ENCODE measurements at places on chromosomes 11 and 22.

GRCh38 chr11:37597776-37598175, 999.7 kb upstream of the RAG2 start:
- DNase-seq = no peak

- DNase-seq = peak; percentile 62
Measured at GRCh38 chr11:86523738-86524619, 148.4 kb downstream of the ME3 start.

DNA sequence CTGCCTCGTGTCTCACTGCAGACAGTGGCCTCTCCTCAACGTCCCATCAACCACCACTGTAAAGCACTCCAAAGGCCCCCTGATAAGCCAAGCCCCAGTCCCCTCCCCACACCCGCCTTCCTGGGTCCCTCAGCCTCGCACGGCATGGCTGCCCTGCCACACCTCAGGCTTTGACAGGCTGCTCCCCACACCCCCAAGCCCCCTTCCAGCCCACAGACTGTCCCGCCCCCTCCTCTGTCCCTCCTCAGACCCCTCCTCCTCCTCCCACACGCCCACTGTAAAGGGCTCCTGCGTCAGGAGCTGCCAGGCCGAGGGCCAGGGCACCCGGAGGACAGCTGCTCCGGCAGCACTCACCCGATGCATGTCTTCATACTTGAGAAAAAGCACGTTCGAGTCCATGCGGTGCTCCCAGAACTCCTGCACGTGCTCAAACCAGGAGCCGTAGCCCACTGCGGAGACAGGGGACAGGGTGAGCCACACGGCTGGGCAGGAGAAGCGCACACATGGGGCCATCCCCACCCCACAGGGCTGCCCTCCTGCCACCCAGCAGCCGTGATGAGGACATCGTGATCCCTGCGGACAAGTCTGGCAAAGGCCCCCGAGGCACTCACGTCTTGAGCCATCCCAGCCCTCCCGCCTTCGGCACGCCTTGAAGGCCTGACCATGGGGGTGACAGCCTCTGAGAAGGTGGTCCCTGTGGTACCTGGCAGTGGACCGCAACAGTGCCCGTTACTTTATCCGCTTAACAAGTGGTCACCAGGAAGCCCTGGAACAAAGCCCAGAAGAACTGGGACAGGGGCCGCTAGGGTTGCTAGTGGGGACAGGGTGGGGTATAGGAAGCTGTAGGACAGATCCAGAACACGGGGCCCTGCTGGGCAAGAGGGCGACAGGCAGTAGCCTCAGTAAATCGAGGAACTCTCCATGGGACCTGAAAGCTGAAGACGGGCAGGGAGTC, 21.5 kb upstream of the EFCAB6 start:
- no peak for DNase-seq

- no peak for DNase-seq
Measured at GRCh38 chr22:17898375-17898774, 124.1 kb upstream of the BID start.

DNA sequence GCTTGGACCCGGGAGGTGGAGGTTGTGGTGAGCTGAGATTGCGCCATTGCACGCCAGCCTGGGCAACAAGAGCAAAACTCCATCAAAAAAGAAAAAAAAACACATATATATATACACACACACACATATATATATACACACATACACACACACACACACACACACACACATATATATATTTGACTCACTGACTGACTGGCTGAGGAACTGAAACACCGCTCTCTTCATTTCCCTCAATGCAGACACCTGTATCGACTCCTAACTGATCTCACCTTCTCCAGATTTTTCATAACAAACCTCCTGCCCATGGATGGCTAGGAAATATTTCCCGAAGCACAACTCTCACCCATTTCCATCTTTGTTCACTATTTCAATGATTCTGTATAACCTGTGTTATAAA, 140.7 kb upstream of the ANO3 start:
- no peak for DNase-seq

- peak; percentile 81 for DNase-seq
Measured at GRCh38 chr11:60860943-60861342, 5.2 kb upstream of the PTGDR2 start.

DNA sequence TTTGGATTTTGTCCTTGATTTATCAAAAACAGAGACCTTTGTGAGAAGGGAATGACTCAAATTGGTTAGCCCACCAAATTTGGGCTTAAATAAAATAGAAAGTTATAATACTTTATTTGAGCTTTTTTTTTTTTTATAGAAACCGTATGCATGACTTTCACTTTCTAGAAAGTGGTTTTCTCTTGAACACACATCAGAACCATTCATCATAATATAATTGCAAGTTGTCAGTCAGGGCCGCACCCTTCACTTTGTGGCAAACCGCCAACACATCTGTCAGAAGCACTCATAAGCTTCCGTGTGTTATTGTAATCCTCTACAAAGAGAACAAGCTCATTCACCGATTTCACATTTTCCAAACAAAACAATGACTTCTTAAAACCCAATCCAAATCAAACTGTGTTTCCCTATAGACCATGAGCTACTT, 76.1 kb downstream of the SOX6 start:
- DNase-seq = peak; percentile 98

DNA sequence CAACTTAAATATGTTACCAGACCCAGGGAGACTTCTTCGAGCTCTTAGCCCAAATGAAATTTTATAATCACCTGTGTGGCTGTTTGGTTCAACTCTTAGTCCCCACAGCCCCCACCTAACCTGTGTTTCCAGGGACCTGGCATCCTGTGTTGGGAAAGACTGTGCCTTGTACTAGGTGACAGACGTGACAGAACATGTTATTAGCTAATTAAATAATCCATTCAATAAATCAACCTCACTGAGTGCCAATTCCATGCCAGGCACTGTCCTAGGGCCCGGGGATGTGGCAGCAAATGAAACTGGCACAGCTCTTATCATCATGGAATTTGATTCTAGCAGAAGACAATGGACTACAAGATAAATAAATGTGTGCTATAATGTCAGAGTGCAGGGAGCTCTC, 431.9 kb downstream of the MIAT start:
- DNase-seq = no peak

DNA sequence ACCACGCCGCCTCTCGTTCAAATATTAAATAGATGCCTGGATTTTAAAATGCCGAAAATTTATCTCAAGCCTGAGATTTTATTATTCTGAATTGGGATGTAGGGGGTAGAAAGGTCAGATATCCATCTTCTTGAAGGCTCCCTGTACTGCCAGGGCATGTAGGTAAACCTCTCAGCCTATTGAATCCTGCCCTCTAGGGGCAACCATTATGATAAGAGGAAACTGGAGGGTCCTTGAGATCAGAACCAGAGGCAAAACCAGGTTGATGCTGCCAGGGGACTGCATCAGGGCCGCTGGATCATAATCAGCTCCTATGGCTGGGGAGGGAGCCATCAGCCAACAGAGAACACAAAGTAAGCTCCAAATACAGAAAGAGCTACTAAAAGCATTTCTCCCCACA, 92.4 kb downstream of the KCNC1 start:
- DNase-seq = peak; percentile 70

DNA sequence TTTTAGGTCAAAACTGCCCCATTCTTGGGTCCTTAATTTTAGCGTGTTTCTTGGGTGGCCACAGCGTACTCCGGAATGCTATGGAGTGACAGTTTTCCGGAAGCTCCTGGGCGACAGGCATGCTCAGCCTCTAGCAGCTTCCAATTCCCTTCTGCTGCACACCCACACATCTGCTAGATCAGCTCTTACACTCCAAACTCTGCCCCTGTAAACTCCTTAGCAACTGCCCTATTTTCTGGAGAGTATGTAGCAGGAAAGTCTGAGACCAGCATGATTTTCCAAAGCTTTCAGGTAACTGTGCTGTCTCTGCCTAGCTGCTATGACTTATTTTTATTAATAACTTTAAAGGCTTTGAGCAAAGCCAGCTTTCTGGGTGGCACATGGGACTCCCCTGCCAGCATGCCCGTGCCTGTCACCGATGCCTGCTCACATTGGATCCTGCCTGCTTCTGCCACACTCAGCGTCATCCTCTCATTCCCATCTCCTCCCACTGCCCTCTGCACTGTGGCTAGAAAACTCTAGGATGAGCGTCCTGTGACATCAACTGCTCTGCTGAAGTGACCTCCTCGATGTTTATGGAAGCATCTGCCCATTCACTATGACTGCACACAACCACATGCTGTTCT, 17.3 kb downstream of the TOLLIP start:
- DNase-seq = no peak
